ENCODE measurements at places on chromosomes 7 and 10.

GRCh38 chr7:75924889-75925288 is 9.9 kb downstream of the POR start:
- no peak for DNase-seq

GRCh38 chr10:20276127-20276979 is 460.1 kb downstream of the PLXDC2 start:
- DNase-seq, result no peak

DNA sequence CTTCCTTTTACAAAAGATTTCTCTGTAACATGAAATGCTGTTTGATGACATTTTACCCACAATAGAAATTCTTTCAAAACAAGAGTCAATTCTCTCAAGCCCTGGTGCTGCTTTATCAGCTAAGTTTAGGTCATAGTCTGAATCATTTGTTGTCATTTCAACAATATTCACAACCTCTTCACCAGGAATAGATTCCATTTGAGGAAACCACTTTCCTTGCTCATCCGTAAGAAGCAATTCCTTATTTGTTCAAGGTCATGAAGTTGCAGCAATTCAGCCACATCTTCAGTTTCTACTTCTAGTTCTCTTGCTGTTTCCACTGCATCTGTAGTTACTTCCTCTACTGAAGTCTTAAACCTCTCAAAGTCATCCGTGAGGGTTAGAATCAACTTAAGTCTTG is 315.3 kb downstream of the TYW1 start:
- DNase-seq, result no peak

DNA sequence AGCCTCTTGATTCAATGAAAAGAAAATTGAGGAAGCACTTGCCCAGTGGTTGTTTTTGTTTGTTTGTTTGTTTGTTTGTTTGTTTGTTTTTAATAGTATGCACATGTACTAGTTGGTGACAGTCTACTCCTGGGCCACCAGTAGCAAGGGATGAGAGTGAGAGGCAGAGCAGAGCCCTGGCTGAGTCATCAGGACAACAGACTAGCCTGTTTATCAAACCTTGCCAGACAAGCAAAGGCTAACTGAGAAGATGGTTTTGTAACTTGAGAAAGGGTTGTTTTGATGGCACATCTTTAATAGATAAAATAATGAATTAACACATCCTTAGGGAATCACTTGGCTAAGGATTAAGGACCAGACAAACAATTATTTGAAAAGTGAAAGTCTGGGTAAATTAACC is 78.1 kb downstream of the INHBA start:
- no peak for DNase-seq

- no peak for DNase-seq
Measured at GRCh38 chr7:52257890-52258289, 777.5 kb upstream of the POM121L12 start.

DNA sequence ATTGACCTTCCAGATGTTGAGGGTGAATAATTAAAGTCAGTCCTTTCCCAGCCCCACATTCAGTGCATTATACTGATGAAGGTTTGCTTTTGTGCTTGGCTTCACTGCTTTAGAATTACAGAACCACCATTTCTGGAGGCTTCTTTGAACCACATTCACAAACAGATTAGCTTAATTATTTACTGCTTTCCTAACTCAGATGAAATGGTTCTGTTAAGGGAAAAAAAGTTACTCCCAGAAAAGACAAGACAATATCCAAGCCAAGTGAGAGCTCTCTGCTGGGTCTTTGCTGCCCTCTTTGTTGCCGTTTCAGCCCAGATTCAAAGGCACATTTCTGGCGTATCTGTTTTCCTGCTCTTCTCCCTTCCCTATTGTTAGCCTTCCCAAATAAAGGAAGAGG is 188.9 kb downstream of the AHR start:
- no peak for DNase-seq

DNA sequence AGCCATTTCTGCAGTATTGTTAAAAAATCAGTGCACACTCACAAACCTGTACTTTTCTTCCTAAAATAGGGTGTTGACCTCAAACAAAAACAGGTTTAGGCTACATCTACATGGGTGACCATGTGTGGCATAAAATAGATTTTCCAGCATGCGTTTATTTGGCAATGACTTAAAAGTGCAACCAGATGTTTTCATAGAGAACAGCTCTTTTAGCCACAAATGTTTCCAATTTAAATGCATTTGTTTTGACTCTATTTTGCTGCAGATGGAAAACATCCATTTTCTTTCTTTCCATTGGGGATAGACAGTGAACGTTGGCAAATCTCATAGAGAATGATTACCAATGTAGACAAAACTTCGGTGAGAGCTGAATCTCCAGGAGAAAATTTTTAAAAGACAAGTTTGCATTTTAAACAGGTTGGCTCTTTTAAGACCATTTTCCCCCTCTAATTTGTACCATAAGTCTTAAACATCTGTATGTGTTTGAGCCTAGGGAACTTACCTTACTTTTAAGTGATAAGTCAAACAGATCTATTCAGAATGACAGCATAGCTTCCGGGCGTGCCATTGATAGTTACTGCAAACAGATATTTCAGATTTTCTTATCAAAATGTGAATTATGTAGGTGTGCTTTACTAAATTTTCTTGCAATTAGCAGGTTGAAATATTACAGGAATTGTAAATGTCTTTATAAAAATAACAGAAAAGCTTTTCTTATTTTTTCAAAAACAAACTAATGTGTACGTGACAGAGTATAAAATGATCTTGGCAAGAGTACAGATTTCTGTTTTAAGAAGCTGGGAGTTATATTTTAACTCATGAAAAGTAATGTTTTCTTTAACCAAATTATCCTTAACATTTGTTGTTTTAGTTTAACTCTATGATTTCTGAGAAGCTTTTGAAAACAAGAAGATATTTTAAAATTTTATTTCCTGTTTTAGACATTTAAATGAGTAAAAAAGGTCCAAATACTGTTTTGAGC is 144.9 kb downstream of the HGF start:
- no peak for DNase-seq

GRCh38 chr10:22301193-22301592 is 15.0 kb upstream of the COMMD3 start:
- DNase-seq, result no peak

- DNase-seq, result no peak
Measured at GRCh38 chr7:81355911-81356310, 413.9 kb downstream of the HGF start.

DNA sequence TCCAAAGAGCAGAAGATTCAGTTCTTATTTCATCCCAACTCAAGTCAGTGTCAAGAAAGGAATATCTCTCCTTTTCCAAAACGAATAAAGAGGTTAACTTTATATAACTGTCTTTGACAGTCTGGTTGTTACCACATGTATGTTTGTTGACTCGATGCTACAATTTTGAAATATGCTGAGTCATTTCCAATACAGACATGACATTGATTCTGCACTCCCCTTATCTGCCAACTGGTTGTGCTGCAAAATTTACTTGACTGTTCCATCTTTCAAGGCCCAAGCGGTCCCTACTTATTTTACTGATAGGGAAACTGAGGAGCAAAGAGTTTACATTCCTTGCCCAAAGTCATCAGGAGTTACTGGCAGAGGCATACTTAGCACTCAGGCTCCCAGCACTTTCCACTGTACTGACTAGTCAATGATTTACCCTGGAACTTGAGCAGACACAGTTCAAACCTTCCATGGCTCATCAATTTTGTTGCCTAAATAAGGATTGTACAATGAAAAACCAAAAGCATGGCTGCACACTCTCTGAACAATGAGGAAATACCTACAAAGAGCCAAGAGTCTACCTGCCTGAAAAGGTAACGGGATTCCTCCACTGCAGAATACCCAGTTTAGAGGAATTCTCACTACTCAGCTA is 52.8 kb downstream of the ABLIM1 start:
- DNase-seq, result no peak

DNA sequence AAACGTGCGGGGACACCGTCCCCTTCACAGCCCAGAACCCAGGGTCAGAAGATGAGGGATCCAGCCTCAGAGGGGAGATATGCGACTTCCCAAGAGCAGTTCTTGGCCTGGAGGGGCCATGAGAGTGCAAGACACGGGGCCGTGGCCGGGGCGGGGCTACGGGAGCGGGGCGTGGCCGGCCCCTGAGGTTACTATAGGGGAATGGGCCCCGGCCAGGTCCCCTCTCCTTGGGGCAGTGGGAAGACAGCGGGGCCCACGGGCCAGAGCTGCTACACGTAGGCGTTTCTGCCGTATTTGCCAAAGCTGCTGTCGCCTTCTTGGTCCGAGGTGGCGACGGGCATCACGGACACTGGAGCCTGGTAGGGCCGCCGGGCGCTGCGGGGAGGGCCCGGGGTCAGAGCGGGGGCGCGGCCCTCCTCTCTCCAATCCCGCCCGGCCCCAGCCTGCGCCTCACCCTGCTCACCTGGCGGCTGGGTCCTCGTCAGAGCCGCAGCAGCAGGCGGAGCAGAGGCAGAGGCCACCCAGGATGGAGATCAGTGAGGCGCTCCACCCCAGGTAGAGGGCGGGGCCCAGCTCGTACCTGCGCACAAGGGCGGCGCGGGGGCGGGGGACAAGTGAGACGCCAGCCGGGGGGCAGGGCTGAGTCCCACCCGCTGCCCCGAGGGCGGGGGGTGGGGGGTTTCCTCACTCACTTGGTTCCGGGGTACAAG is 5.3 kb downstream of the CLDN15 start:
- peak; percentile 73 for DNase-seq

GRCh38 chr10:110275128-110275729 is 29.5 kb downstream of the SMNDC1 start:
- no peak for DNase-seq

DNA sequence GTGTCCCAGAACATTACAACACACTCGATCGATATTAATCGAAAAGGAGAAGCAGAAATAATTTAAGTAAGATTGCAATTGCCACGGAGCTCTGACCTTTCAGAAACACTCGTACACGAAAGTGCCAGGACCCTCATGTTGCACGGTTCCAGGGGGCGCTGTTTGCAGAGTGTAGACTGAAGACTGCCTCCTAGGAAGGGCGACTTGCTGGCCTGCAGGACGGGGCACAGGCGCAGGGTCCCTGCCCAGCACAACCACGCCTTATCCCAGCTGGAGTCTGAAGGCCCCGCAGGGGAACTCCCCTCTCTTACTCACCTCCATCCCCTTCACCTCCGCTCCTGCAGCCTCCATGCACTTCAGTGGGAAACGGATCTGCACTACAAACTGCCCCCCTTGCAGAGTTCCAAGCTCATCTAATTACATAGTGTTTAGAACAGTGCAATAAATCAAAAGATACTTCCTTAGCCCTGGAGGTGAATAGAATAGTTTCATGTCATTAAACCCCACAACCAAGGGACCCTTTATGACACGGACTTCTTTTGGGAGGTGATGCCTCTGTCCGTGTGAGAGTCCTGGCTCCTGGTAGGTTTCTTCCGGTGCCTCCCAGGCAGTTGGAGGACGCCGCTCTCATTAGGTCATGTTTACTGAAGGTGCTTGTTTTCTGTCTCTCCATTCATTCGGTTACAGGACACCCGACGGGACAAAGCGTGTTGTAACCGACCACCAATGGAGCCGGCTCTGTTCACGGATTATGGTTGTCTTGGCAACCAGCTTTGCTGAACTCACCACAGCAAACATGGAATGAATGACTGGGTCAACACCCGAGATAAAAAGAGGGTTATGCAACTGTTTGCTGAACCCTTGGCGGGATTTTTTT is 262.2 kb downstream of the BAMBI start:
- DNase-seq, result peak; percentile 95

- DNase-seq, result no peak
Measured at GRCh38 chr7:102892631-102893278, 20.0 kb upstream of the LRRC17 start.

DNA sequence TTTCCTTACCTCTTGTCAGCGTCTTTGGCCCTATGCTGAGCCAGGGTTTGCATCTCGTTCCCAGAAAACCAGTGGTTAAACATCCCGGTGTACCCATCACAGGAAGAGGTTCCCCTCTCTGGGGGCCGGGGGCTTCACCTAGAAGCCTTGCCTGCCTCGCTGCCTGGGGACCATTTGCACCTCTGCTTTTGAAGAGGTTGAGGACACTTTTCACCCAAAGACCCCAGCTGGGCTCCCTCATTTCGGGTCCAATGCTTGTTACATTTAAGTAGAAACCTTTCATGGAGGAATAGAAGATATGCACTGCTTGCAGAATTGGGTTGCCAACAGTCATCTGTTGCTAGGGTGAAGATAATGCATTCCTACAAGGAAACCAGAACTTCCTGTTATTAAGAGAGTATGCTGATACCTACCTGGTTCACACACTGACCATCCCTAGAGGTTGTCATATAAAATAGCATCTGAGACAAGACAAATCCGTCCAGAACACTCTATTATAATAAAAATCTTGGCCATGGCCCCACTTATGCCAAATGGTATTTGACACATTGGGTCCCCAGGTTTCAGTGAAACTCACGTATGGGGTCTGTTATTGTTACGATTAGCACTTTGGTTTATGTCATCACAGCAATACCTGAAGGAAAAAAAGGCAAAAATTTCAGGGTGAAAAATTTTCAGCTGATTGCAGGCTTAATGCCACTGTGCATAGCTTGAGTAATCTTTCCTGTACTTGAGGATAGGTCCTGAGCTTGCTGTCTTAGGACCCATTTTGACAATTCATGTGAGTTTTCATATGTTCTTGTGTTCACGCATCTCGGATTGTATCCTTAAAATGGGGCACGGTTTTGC is 917 bp downstream of the ZNF365 start:
- DNase-seq, result no peak

- DNase-seq, result no peak
Measured at GRCh38 chr10:116088985-116089384, 184.0 kb downstream of the GFRA1 start.

DNA sequence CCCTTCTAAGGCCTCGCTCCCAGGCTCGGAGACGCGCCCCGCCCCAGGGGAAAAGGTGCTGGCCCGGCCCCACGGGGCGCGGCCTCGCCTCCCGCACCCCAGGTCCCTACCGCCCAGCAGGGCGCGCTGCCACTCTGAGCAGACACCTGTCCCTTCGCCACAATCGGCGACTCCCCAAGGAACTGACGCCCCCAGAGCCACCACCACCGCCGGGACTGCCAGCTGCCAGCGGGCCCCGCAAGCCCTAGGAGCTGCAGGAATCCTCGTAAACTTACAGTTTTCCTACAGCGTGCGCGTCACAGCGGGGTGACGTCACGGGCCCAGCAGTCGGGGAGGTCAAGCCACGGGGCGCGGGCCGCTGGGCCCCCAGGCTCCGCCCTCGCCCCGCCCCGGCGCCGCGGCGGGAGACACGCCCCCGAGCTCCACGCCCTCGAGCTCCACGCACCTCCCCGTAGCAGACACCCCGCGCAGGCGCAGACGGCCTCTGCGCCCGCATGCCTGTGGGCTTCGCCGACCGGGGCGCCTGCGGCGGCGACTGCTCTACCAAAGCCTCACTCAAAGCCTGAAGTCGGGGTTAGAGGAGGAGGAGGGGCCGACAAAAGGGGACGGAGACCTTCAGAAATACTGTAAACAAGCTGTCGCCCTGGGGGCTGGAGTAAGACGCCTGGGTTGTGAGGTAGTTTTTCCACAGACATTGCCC is at the start of gene ZNF438:
ZNF438 (minus strand) TSS at position 308 of the 700 bp plus-strand sequence. CDS start 154,831 bp downstream, outside the sequence.
- DNase-seq, result peak; percentile 86
